Mucosa of gallbladder (tissue), 1 donor: ENCODE measurements at places on chromosomes 4 and X. TPM values are rescaled to one million over a fixed set of nuclear protein-coding genes. Genes with fewer than 3 reads are reported as not detected.
A peak's percentile ranks its signal among the peaks of the same experiment; 100 is the strongest.

- DNase-seq, result no peak
These were observed 24.6 kb downstream of the BEX3 start for GRCh38 chrX:103400931-103401330.

- DNase-seq, result peak; percentile 54
These were observed at the start of gene NSUN7 for GRCh38 chr4:40749717-40750460. Gene NSUN7, plus strand, starts transcription at chr4:40749955. Its CDS starts 739 bp downstream, at chr4:40750694.

DNA sequence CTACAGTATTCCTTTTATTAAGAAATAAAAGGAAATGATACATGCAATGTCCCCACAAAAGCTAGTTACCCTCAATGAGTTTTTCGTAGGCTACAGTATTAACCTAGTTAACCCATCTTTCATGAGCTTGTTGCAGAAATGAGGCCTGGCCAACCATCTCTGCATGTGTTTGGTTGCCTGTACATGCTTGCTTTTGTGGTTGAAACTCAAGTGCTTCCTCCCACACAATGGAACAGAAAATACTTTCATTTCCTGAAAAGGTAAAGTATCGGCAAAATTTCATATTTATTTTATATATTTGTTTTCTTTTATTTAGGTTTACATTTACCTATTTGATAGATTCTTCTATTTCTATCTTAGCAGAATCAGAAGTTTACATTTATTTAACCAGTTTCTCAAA lies 214.6 kb upstream of the FAM241A start:
- DNase-seq, result no peak

- no peak for DNase-seq
These were observed 4.8 kb downstream of the AREG start for GRCh38 chr4:74449571-74450297.

DNA sequence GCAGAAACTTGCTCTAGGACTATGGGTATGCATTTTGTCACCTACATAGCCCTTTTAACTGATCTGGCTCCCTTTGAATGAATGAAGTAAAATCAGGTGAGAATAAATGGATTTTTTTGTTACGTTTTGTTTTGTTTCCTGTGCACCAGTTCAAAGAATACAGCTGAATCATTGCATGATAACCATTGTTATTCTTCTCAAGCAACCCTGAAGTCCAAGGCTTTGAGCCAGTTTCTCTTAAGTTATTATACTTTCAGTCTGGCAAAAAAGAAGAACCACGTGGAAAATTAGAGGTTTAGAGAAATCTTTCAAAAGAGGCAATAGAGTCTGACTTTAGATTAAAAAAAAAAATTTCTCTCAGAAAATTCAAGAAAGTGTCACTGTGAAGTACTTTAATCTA lies 398.6 kb upstream of the TECRL start:
- DNase-seq, result no peak

Gene SCML2
- total RNA-seq, result 0.92 TPM

DNA sequence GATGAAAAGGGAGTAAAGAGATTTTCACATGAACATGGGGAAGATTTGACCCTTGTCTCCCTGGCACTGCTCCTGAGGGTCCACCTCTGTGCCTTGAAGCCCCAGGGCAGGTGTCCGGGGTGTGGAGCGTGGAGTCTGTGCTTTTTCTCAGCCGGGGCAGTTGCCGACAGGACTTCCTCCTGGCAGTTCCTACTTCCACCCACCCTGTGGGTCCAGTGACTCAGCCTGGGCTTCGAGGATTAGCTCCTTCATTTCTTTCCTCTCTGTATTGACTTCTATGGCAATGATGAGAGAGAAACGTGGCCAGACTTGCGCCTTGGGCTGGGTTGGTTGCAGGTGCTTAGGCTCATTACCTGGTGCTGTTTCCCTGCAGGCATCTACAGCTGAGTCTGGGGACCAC lies 35.9 kb upstream of the CLCN4 start:
- DNase-seq, result no peak

Gene SYAP1
- total RNA-seq, result 42.6 TPM

Gene PF4V1
- not detected for total RNA-seq

- DNase-seq, result no peak
These were observed 105.2 kb upstream of the FRG1 start for GRCh38 chr4:189835505-189835904.

Gene STPG2
- 2.2 TPM for total RNA-seq

GRCh38 chr4:82642331-82642730 lies 80.5 kb upstream of the TMEM150C start:
- DNase-seq, result no peak

- no peak for DNase-seq
These were observed 189.3 kb upstream of the ANXA3 start for GRCh38 chr4:78362310-78362709.

Gene FAM156B
- total RNA-seq, result 12.4 TPM

DNA sequence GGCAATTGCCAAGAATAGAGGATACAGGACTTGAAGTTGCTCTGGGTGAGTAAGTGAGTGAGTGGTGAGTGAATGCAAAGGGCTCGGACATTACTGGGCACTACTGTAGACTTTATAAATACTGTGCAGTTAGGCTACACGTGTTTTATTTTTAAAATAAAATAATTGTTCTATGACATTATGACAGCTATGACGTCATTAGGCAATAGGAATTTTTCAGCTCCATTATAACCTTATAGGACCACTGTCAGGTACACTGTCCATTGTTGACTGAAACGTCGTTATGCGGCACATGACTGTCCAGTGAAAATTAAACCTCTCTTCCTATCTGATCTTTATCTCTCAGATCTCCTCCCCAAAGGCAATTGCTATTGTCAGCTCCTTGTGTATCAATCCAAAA lies 5.1 kb upstream of the TASL start:
- DNase-seq, result no peak
